Kidney epithelial cell (primary cell): ENCODE measurements at places on chromosomes 7 and 10.
A peak's percentile ranks its signal among the peaks of the same experiment; 100 is the strongest.

GRCh38 chr7:66731986-66732385 lies 8.5 kb upstream of the RABGEF1 start:
- no peak for DNase-seq

DNA sequence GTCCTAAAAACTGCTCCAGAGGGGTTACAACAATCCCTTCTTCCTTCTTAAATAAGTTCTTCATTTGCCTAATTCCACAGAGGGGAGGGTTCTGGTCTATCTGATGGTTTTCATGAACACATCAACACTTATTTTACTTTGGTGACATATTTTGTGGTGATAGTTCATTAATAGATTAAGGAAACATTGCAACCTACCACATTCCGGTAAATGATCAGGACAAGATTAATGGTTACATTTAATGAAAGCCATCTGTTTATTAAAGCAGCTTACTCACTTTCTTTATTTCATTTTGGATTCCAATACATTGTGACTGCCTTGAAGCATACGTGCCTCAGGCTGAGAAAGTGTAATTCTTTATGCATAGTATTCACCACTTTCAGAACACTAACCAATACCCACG lies 101.0 kb downstream of the SKIDA1 start:
- no peak for DNase-seq

DNA sequence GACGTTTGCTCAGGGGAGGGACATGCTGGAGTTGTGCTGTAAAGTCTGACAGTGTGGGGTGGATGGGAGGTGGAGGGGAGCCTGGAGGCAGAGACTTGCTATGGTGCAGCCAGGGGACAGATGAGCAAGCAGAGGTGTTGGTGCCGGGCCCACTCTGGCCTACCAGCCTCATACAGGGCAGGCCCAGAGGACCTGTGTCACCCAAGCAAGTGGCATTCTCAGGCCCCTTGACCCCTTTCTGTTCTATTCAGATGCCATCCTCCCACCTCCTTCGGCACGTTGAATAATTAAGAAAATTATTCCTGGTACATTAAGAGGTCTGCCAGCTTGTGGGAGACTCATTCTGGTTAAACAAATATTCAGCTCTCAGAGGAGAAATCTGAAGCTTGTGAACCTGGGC lies 8.5 kb downstream of the WDFY4 start:
- DNase-seq = no peak

GRCh38 chr10:131635564-131636015 lies 265.2 kb upstream of the PPP2R2D start:
- DNase-seq = peak; percentile 60

GRCh38 chr7:91228327-91228726 lies 35.9 kb upstream of the FZD1 start:
- DNase-seq = no peak

- DNase-seq = peak; percentile 88
Measured at GRCh38 chr7:22822486-22823141, at the start of gene TOMM7. Gene TOMM7 (minus strand): TSS chr7:22822849. CDS start chr7:22822779, 70 bp downstream.

DNA sequence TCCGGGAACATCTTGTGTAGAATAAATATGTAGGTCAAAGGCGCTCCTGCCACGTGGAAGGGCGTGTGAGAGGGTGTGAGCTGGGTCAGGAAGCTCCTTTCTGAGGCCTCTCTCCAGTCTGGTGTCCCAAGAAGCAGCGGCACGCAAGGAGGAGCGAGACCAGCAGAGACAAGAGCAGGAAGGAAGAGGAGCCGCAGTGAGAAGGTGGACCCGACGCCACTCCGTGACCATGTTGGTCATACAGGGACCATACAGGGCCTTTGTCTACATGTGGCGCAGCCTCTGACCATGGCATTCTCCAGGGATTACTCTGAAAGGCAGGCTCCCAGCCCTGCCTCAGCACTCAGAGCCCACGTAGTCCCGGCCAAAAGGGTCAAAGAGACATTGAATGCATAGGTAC lies 26.2 kb upstream of the EN2 start:
- DNase-seq = no peak
